ENCODE measurements at places on chromosomes 1 and 21.
A peak's percentile ranks its signal among the peaks of the same experiment; 100 is the strongest.

DNA sequence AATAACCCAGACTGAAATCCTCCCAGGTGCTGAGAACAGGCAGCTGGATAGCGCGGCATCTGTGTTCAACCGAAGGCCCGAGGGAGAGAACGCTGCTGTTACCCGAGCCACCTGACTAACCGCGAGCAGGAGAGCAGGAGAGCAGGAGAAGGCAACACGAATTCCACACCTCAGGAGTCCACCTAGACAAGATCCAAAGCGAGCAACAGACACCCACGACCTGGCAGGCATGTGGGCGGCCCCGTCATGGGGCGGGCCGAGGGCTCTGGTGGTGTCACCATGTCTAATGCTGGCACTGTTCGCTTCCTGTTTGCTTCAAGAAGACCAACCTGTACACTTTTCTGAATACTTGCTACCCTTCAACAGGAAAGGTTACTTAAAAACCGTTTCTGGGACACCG lies 20.9 kb upstream of the SPATC1L start:
- DNase-seq: no peak

GRCh38 chr1:34721646-34722355 lies 33.0 kb upstream of the GJB5 start:
- no peak for DNase-seq

- no peak for DNase-seq
These were observed 6.6 kb downstream of the SELE start for GRCh38 chr1:169727307-169727706.

DNA sequence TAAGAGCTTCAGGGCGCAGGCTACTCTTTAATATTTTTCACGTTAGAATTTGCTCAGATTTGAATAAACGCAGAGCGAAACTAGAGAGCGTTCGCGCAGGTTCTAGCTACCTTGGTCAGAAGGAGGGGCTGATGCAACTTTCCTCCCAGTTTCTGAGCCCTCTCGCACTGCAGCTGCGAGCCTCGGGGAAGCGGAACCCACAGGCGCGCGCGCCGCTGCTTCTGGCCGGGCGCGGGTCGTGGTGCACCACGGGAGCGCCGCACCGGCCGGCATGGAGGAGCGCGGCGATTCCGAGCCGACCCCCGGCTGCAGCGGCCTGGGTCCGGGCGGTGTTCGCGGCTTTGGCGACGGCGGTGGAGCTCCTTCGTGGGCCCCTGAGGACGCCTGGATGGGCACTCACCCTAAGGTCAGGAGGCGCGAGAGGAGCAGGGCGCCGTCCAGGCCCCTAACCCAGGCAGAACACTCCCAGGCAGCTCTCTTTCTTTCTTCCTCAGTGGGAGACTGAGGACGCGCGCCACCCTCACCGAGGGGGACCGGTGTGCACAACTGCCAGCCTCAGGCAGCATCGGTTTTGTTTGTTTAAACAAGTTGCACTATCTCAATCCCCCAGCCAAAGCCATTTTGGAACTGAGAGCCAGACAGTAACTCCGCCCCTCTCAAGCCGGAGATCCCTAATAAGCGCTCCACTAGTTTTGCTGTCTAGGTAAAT lies at the start of gene TSEN15:
TSS of gene TSEN15 (plus strand) at position 246 of the 709 bp plus-strand sequence. CDS start at position 272, 26 bp downstream.
- DNase-seq: peak; percentile 91

- DNase-seq: no peak
These were observed 9.7 kb downstream of the PLPP3 start for GRCh38 chr1:56569661-56570060.

DNA sequence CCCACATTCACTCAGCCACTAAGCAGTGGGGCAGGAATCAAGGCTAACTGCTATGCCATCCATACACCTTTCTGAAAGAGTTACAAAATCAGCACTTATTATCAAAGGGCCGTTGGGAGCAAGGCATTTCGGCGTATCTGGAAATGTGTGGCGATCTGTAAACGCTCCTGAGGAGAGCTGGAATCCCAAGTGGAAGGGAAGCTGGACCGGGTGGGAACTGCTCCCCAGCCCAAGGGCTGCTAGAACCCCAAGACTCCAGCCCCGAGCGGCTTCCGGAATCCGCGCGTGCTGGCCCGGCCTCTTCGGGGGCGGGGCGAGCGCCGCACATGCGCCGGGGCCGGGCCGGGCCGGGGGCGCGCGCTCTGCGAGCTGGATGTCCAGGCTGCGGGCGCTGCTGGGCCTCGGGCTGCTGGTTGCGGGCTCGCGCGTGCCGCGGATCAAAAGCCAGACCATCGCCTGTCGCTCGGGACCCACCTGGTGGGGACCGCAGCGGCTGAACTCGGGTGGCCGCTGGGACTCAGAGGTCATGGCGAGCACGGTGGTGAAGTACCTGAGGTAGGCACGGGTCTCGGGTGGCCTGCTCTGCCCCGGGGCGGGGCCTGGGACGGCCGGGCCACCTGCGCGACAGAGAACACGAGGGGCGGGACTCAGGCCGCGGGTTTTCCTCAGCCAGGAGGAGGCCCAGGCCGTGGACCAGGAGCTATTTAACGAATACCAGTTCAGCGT lies at the start of gene NAXE:
TSS of gene NAXE (plus strand) at position 345 of the 726 bp plus-strand sequence. CDS start at position 374, 29 bp downstream.
- peak; percentile 80 for DNase-seq

GRCh38 chr1:43978264-43978550 lies 803 bp upstream of the B4GALT2 start:
- no peak for DNase-seq

GRCh38 chr1:2564815-2565374 lies 8.7 kb downstream of the TNFRSF14 start:
- no peak for DNase-seq

DNA sequence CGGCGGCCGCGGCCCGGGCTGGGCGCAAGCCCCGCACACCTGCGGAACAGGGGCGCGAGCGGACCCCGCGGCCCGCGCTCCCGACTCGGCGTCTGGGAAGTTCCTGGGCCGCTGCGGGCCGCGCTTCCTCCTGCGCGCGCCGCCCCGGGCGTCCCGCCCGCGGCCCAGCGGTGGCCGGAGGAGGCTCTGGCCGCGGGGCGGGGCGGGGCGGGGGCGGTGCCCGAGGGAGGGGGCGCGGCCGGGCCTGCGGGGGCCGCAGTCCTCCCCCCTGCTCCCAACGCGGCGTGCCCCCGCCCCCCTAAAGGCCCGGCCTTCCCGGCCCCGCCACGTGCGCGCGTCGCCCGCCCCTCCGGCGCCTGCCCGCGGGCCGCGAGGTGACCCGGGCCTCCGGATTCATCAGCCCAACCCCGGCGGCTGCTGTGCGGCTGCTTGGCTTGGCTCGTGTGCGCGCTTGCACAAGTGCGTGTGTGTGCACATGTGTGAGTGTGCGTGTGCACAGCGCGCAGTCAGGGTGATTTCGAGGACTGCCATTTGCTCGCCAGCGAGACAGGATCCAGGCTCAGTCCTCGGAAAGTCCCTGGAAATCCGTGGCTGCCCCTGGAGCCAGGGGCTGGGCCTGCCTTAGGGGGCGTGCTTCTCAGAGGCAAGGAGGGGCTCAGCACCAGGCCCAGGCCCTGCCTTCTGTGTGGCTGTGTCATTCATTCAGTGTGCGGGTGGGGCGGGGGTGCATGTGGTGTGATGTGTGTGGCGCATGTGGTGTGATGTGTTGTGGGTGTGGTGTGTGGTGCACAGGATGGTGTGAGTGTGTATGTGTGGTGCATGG lies at the start of gene C2CD2:
TSS of gene C2CD2 (minus strand) at position 188 of the 823 bp plus-strand sequence. CDS start 370 bp downstream, outside the sequence.
- peak; percentile 33 for DNase-seq

DNA sequence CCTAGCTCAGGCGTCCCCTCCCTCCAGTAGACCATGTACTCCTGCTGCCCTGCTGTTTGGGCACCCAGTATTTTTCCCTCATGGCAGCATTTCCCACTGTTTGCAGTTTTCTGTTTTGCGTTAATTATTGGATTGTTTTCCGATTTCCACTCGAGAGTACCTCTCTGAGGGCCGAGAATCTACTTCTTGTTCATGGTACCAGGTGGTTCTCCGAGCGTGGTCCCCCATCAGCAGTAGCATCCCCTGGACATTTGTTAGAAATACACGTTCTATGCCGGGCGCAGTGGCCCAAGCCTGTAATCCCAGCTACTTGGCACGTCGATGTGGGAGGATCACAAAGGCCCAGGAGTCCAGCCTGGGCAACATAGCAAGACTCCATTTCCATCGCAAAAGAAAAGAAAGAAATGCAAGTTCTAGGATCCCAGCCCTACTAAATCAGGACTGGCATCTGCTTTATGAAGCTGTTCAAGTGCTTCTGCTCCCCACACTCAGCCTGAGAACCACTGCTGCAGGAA lies 690 bp downstream of the RRP1 start:
- no peak for DNase-seq

DNA sequence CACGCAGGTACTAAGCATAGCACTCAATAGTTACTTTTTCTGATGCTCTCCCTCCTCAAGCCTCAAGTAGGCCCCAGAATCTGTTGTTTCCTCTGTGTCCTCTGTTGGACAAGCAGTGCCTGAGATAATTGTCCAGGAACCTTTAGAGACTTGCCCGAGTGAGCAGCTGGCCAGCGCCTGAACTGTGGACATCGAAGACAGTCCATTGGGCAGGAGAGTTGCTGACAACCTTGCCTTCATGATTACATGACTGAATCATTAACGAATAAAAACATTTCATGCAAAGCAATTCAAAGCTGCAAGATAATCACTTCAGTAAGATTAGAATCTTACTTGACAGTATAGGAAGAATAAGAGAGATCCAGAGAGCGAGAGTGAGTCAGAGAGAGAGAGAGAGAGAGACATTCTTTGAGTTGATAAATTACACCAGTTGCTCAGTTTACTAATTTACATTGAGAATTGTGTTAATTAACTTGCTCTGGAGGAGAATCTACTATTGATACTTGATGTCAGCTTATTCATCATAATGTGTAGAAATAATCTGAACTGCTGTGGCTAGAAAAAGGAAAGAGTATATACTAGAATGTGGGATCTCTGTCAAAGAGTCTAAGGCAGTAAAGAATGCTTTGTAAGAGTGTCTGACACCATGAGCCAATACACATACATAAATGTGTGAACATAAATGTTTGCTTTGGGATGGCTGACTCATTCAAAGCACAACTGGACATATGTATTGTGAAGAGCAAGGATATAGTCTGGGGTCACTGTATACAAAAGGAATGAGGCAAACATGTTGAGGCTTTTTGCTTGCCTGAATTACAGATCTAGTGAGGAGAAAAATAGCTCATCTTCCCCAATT lies 216.0 kb downstream of the ZNF326 start:
- no peak for DNase-seq

- DNase-seq: no peak
These were observed 19.3 kb upstream of the RAB3GAP2 start for GRCh38 chr1:220291580-220291979.
